ENCODE measurements at places on chromosomes 12 and 14.

DNA sequence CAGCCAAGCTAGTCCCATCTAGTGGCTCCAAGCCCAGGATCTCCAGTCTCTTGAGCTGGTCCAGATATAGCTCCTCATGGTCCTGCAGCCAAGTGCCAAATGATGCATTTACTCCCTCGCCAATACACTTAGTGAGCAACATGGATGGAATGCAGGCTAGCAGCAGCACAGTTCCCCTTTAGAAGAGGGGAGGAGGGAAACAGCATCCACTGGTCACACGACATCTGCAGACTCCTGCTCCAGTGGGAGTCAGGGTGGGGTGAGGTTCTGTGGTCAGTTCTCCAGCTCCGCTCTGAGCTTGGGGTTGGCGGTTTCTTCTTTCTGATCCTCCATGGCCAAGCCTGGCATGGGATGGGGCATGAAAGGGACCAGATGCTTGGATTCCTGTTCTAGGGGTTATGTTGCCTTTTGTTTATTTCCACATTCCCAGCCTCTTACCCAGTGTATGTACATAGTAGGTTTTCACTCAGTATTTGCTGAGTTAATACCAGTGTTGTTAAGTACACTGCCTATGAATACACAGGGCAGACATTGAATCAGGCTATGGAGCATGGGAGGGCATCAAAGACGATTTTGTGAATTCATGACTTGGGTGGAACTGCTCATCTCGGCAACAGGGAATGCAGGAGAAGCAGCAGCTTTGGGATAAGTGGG lies 57.3 kb downstream of the GALNT16 start:
- no peak for DNase-seq

DNA sequence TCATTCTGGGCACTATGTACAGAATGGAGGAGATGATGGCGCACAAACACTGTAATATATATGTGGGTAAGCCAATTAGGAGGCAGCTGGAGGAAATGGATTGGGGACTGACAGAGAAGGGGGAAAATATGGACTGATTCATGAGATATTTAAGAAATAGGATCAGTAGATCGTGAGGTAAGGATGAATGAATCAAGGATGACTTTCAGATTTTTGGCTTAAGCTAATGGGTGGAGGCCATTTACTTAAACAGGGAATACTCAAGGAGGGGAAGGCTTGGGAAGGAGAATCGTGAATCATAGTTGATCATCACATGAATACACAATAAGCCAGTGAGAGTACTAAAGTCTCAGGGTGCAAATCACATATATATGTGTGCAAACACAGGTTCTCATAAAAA lies 11.2 kb upstream of the GNPNAT1 start:
- no peak for DNase-seq

- no peak for DNase-seq
Observed at GRCh38 chr14:41860586-41860985, 253.9 kb downstream of the LRFN5 start.

GRCh38 chr12:122090759-122091515 lies 12.4 kb downstream of the MLXIP start:
- DNase-seq: no peak

GRCh38 chr12:1882850-1883470 lies 35.5 kb downstream of the CACNA2D4 start:
- DNase-seq: no peak

DNA sequence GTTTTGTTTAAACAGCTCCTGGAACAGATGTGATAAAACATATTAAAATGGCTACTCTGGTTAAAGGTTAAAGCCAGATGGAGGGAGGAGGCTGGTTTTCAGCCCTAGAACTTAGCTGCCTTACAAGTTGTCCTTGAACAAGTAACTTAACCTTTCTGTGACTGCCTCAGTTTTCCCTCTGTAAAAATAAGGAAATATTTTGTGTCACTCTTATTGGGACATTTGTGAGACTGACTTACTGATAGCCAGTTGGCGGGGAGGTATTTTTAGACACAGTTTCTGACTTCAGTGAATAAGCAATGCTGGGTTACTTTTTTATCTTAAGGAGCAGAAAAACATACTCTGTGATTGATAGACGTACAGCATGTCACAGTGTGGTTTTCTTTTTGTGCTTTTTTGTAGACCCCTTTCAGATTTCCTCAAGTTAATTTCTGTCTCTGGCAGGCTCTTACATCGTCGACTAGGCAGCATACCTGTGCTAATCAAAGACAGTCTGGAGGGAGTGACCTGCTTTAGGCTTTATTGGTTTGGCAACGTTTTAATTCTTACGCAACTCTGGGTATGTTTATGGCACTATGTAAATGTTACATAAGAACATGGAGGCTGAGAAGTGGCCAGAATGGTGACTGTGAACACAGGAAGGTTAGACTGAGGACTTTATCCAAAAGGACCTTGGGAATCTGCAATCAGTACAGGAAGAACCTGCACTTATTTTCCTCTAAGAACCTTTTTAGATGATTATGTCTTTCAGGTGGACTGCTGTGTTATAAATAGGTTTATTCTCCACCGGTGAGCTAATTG lies 3.3 kb downstream of the ACVR1B start:
- DNase-seq: no peak

GRCh38 chr12:53454707-53455106 lies 2.8 kb downstream of the PCBP2 start:
- DNase-seq: no peak

DNA sequence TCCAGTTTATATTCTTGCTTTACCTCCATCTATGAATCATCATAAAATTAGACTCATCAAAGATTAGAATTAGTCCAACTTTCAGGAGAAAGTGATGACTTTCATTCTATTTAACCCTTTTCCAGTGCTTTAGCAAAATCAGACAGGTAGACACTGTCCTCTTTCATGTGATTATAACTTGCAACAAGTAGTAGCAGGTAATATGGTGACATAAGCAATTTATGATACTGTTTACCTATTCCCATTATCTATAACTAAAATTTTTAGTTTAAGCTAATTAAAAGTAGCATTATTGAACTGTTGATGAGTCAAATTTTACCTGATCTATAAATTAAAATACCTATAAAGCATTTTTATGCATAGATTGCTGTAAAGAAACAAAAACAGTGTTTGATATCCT lies 351.6 kb downstream of the SEC23A start:
- DNase-seq: no peak

DNA sequence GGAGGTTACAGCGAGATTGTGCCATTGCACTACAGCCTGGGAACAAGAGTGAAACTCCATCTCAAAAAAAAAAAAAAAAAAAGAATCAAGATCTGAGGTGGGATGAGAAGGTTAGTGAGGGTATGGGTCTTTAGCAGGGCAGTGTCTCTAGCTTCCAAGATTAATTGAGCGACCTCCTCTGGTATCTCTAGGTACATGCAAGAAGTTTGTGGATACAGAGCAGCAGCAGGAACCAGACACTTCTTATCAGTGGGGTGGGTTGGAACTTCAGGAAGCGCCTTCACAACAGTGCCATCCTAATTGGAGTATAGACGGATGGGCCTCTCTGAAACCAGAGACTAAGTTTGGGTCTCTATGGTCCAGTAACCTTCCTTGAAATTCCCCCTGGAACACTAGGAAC lies 51.9 kb upstream of the CISTR start:
- no peak for DNase-seq

GRCh38 chr12:79765157-79765556 lies 74.4 kb upstream of the PAWR start:
- no peak for DNase-seq

DNA sequence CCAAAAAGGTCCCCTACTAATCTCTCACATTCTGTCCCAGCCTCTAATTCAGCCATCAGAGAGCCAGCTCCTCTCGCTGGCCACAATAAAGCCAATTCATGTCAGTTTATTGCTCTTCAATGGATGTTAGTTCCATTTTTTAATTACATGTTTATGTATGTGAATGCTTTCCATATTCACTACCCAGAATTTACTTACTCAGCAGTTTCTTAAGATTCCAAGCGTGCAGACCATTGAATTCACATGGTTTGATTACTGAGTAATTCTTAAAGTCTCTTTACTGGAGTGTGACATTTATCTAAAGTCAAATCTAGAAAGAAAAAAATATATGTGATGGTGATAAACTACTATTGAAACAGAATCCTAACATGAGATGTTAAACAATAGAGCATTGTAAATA lies 102.2 kb downstream of the LLPH start:
- DNase-seq: no peak

- DNase-seq: no peak
Observed at GRCh38 chr14:27222671-27223070, 624.8 kb upstream of the NOVA1 start.

DNA sequence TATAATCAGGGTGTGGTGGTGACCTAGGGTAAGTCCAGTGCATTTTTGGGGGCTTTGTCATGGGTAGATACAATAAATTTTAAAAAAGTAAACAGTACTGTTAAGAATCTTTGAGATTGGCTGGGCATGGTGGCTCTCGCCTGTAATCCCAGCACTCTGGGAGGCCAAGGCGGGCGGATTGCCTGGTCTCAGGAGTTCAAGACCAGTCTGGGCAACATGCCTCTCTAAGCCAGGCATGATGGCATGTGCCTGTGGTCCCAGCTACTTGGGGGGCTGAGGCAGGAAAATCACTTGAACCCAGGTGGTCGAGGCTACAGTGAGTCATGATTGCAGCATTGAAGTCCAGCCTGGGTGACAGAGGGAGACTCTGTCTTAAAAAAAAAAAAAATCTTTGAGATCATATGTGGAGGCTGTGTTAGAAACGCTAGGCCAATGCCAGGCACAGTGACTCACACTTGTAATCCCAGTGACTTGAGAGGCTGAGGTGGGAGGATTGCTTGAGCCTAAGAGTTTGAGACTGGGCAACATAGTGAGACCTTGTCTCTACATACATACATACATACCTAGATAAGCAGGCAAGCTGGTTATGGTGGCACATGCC lies 67.7 kb downstream of the PRKCH start:
- DNase-seq: no peak

DNA sequence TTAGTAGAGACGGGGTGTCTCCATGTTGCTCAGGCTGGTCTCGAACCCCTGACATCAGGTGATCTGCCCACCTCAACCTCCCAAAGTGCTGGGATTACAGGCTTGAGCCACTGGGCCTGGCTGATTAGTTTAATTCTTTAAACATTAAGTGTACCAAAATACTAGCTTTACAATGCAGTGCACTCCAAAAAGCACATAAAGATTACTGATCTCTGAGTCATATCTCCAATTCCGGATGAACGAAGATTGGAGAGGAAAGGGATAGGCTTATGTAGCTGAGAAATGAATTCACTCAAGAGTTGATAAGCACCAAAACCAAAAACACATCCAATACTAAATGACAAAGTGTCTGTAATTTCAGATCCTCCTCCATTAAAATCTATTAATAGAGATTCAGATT lies 15.1 kb downstream of the NAV3 start:
- no peak for DNase-seq

- no peak for DNase-seq
Observed at GRCh38 chr14:67485501-67486095, 2.9 kb downstream of the TMEM229B start.

DNA sequence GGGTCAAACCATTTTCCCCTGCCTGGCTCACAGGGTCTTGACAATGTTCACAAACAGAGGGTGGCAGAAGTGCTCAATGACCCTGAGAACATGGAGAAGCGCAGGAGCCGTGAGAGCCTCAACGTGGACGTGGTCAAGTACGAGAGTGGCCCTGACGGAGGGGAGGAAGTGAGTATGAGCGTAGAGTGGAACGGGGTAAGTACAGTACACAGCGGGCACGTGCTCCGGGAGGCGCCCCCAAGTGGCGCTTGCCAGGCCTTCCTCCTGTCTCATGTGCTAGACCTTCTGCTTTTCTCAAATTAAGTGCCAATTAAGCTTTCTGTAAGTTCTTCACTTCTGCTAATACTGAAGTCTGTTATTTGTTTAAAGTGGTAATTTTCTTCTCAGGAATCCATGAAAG lies 35.9 kb downstream of the XRCC3 start:
- no peak for DNase-seq

- no peak for DNase-seq
Observed at GRCh38 chr12:123396954-123397353, 13.0 kb downstream of the KMT5A start.

GRCh38 chr12:48982397-48983080 lies 4.4 kb downstream of the WNT1 start:
- DNase-seq: no peak

- DNase-seq: no peak
Observed at GRCh38 chr12:102702447-102703114, 214.5 kb downstream of the PAH start.

DNA sequence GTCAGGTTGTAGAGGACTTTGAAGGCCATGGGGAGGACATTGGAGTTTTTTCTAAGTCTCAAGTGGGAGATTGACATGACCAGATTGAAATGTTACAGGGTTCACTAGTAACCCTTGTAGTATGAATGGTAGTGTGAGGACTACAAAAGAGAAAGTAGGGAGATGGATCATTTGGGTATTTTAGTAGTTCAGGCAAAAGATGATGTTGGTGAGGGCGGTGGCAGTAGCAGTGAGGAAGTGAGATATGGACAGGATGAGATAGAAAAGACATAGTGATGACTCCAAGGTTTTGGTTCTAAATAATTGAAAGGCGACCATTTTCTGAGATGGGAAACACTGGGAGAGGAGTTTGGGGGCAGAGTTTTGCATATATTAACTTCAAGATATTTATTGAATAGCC lies 94.2 kb upstream of the CNTN1 start:
- no peak for DNase-seq

- no peak for DNase-seq
Observed at GRCh38 chr14:85607651-85608081, 77.7 kb downstream of the FLRT2 start.

DNA sequence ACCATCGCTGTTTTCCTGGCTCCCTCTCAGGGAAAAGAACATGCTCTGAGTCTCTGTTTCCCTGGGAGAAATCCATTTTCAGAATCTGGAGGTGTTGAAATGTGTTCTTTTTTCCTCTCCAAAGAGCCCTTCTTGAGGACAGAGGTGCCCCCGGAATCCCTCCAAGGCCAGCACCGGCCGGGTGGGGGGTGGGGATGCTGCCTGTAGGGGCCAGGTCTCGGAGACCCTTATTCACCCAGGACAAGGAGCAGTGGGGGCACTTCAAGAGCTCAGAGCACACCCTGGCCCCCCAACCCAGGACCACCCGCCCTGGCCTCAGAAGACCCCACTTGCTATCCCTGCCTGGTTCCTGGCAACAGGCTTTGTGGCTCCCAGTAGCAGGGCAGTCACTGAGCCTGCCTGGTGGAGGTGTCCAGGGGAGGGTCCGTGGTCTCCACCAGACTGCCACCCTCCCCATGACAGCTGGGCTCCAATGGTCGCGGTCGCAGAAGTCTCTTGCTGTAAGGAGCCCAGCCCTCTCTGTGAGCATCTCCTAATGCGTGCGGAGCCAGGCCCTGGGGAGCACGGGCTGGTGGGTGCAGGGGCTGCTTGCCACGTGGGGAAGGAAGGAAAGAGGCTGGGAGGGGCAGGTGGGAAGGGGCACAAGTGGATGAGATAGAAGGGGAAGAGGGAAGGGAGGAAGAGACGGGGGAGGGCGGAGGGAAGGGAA lies 13.2 kb upstream of the DIO3 start:
- DNase-seq: no peak

- DNase-seq: no peak
Observed at GRCh38 chr12:64701283-64701682, 57.9 kb downstream of the GNS start.

GRCh38 chr14:36716614-36717184 lies 55.0 kb downstream of the PAX9 start:
- no peak for DNase-seq

Measured in NCI-H1105 (cell line).